ENCODE measurements at places on chromosomes 3 and 15.
A peak's percentile ranks its signal among the peaks of the same experiment; 100 is the strongest.

DNA sequence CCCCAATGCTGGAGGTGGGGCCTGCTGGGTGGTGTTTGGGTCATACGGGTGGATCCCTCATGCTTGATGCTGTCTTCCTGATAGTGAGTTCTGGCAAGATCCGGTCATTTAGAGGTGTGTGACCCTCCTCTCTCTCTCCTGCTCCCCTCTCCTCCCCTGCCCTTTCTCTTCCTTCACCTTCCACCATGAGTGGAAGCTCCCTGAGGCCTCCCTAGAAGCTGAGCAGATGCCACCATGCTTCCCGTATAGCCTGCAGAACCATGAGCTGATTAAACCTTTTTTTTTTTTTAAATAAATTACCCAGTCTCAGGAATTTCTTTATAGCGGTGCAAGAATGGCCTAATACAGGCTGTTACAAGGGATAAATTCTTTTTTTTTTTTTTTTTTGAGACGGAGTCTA is 36.3 kb upstream of the IQSEC1 start:
- no peak for DNase-seq

- no peak for DNase-seq
Measured at GRCh38 chr15:33454996-33455395, 144.2 kb downstream of the RYR3 start.

DNA sequence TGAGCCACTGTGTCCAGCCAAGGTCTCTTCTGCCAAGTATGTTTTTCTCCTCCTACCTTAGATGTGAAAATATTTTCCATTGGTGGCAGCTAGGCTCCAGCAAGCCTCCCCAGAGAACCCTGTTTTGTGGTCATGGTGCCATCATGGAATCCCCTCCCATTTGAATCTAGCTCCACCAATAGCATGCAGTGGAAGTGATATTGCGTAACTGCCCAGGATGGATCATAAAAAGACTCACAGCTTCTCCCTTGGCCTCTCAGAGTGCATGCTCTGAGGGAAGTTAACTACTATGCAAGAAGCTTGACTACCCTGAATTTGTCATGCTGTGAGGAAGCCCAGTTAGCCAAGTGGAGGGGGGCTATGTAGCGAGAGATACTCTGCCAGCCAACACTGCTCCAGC is 27.5 kb downstream of the CRYGS start:
- DNase-seq, result no peak

- no peak for DNase-seq
Measured at GRCh38 chr3:150062492-150062891, 91.8 kb upstream of the PFN2 start.

DNA sequence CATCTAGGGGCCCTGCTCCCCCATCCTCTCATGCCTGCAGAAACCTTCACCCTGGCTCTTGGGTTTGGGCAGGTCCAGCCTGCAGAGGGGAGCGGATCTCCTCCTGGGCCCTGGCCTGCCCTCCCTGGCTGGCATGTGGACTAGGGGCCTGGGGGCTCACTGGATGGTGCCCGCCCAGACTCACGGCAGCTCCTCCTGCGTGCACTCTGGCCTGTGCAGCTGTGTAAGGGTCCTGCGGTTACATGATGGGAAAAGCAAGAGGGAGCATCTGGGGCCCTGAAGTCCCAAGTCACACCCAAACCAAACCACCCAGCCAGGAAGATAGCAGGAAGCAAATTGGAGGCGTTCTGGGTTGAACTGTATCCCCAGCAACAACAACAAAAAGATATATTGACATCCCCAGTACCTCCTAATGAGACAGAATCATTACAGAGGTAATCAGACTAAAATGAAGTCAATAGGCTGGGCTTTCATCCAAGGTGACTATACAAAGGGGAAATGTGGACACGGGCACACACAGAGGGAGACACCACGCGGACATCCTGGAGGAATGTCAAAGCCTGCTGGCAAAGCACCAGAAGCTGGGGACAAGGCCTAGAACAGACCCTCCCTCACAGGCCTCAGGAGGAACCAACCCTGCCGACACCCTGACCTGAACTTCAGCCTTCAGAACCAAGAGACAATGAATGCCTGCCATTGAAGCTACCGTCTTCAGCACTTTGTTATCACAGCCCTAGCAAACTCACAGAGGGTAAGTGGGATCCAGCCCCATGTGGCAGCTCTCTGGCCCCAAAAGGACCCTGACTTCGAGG is 10.4 kb upstream of the CLK3 start:
- peak; percentile 69 for DNase-seq
